ENCODE measurements at places on chromosomes 4 and X. TPM values are rescaled to one million over a fixed set of nuclear protein-coding genes. Genes with fewer than 3 reads are reported as not detected.

- DNase-seq: no peak
These were observed 804 bp downstream of the OSTC start for GRCh38 chr4:108651014-108651791.

- no peak for DNase-seq
These were observed 864.3 kb upstream of the AGA start for GRCh38 chr4:178306565-178306964.

FAM47E gene
- total RNA-seq: 3.9 TPM

PPEF2 gene
- not detected for total RNA-seq

DNA sequence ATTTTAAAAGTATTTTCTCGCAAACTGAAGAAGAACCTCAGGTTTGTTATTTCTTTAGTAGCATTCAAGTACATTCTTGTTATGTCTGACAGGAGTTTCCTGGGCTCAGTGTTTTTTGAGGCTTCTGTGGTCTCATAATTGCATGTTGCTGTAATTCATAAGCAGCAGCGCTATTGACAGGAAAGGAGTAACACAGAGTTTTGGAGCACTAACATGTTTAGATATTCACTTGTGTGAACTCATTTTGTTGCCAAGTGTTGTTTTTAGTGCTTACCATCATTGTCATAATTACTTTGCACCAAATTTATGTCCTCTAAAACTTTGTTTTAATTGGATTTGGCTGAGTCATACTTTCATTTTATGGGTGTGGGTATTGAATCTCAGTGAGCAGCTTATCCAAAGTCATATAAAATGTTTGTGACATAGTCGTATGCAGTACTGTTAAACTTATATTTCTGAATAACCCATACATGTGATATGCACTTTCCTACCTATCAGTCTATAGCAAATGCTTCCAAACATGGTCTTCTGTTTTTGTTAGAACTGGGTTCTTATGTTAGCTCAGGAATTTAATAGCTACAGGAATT, 358.7 kb upstream of the CTSO start:
- no peak for DNase-seq

DNA sequence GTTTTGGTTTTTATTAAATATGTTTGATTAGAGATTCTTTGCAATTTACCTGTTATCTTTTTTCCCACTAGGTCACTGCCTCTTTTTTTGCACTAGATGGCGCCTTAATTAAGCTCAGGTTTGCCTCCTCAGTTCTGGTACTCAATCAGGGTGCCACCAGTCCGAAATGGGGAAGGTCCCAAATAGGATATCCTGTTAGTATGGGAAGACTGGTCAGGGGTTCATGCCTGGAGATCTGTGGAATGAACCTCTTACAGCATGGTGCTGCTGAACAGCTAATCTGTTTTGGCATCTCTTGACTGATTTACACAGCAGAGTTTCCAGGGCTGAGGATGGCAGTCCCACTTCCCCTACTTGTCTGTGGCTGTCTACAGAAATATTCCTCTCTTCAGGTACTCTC, 24.2 kb upstream of the VSIG1 start:
- DNase-seq: no peak

GRCh38 chr4:179719766-179720450, 2277.7 kb upstream of the AGA start:
- DNase-seq: no peak

XKRX gene
- total RNA-seq: 0.16 TPM

DNA sequence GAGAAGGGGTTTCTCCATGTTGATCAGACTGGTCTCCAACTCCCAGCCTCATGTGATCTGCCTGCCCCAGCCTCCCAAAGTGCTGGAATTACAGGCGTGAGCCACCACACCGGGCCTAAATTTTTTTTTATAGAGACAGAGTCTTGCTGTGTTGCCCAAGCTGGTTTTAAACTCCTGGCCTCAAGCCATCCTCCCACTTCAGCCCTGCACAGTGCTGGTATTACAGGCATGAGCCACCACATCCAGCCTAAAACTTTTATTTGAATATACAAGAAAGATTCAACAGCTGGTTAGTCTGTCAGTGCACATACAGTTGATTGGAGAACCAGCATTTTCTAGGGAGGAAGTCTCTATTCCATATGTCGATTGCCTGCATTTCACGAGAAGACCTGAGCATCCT, 91.2 kb downstream of the LRP2BP start:
- no peak for DNase-seq

SUPT20HL2 gene
- not detected for total RNA-seq

DNA sequence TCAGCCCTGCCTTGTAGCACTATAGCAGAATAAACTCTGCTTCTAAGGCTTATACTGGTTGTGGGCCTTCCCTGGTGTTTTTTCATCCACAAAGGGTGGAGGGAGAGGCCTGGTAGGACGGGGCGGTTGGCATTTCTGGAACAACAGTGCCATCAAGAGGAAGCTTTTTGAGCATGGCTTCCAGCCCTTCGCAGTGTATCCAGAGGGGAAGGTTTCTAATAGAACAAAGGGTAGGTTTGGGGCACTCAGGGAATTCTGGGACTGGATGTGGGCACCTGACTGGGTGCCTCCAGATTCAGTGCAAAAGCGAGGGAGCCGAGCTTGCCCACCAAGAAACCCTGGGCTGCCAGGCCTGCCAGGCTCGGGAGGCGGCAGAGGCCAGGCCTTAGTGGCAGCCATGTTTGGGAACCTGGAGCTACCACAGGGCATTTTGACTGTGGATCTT, 229.6 kb upstream of the AGTR2 start:
- DNase-seq: peak; percentile 12

GRCh38 chrX:3518870-3519269, 172.4 kb upstream of the MXRA5 start:
- DNase-seq: no peak

All from occipital lobe (tissue), 3 donors.